SW480 (cell line): ENCODE measurements at places on chromosomes 1 and 21.
A peak's percentile ranks its signal among the peaks of the same experiment; 100 is the strongest.

DNA sequence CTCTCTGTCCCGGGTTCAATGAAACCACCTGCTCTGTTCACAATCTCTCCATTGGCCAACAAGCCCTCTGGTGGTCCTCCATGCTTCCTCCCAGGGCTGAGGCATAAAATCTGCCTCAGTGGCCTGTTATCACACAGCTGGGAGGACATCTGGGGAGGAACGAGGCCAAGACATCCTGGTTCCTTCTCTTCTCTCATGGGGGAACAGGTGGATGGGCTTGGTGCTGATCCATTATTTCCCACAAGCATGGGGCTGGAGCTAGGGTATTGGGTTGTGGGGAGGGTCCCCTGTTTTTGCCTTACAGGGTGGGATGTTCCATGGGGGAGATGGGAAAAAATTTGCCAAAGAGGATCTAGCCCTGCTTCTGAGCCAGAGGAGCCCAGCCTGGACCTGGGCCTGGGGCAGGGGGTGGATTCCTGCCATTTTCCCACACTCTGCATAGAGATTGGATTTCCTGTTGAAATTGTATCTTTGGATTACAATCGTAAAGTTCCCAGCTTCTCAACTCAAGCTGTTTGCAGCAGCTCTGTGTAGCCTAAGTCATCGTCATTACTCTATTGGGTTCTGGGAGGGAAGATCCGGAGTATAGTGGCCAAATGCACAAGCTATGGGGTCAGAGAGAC is 124.7 kb downstream of the NAV1 start:
- no peak for DNase-seq

DNA sequence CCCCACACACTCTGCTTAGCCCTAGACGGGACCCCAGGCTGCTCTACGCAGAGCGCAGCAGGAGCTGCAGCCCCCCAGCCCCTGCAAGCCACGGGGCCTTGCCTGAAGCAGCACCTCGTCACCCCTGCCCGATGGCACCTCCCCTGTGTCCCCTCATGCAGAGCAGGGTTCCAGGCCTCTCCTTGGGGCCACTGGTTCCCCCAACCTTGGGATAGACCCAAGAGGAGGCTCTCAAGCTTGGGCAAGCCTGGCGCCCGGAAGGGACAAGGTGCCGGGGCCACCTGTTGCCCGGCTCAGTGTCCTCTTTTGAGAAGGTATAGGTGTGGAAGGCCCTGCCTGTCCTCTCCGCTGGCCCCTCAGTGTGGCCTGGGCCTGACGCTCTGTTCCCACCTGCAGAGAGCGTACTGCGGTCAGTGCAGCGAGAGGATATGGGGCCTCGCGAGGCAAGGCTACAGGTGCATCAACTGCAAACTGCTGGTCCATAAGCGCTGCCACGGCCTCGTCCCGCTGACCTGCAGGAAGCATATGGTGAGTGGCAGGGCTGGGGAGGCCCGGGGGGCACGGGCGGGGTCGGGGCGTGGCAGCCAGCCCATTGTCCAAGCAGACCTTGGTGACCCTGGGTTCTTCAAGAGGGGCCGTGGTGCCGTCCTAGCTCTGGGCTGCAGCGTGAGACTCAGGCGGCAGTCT is 50.6 kb downstream of the FAAP20 start:
- DNase-seq = no peak

GRCh38 chr21:44898011-44898488 is 22.6 kb downstream of the ITGB2 start:
- no peak for DNase-seq

GRCh38 chr1:18597160-18598042 is 33.2 kb upstream of the PAX7 start:
- peak; percentile 18 for DNase-seq

DNA sequence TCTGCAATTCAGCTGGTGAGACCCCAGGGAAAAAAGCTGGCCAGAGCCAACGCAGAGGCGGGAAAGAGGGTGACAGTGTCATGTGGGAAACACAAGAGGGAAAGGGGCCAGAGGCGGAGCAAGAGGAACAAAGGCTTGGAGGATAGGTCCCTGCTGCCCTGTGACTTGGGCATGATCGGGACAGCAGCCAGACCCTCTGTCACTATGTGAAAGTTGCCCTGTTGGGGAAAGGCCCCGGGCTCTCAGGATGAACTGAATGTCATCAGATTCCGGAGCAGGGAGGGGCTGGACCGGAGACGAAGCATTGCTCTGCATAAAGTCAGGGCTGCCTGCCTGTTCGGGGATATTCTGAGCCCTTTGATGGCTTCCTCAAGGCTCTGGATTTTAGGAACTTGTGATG is 5.7 kb upstream of the ELF3 start:
- no peak for DNase-seq

- DNase-seq = no peak
Measured at GRCh38 chr1:182428043-182428442, 21.9 kb upstream of the RGSL1 start.

GRCh38 chr21:28794371-28794851 is 198.3 kb downstream of the LTN1 start:
- no peak for DNase-seq

DNA sequence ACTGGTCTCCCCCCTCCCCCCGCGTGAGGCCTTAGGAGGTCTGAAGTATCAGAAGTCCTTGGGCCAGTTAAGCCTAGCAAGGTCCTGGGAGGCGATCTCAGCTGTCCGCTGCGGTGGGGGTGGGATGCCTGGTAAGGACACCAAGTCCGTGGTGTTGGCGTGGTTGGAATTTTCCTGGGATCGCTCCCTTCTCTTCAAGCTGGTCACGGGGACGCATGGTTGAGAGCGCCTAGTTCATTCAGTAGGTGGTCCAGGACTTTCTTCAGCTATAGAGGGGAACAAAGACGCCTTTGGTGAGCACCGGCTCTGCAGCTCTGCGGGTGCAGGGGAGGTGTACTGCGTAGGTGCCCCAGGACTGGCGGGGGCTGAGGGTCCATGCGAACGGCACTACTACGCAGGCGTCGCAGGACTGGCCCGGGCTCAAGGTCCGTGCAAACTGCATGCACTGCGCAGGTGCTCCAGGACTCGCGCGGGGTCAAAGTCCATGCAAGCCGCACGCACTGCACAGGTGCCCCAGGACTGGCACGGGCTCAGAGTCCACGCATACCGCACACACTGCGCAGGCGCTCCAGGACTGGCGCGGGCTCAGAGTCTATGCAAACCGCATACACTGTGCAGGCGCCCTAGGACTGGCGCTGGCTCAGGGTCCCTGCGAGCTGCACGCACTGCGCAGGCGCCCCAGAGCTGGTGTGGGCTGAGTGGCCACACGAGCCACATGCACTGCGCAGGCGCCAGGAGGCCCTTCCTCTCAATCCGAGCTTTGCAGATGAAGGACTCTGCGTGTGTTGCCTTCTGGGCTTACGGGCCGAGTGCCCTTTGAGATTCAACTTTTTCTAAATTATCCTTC is 36.6 kb upstream of the HMGN1 start:
- DNase-seq = peak; percentile 89

- no peak for DNase-seq
Measured at GRCh38 chr1:6738987-6739676, 37.5 kb upstream of the DNAJC11 start.

- no peak for DNase-seq
Measured at GRCh38 chr1:229137271-229137670, 133.6 kb upstream of the RAB4A start.

GRCh38 chr1:115910231-115910630 is 66.1 kb upstream of the SLC22A15 start:
- DNase-seq = no peak

- peak; percentile 23 for DNase-seq
Measured at GRCh38 chr1:147641695-147642592, 28.4 kb downstream of the ACP6 start.

GRCh38 chr1:46362158-46362557 is 21.6 kb downstream of the NSUN4 start:
- DNase-seq = no peak

GRCh38 chr21:36926989-36927718 is 39.3 kb downstream of the HLCS start:
- no peak for DNase-seq

DNA sequence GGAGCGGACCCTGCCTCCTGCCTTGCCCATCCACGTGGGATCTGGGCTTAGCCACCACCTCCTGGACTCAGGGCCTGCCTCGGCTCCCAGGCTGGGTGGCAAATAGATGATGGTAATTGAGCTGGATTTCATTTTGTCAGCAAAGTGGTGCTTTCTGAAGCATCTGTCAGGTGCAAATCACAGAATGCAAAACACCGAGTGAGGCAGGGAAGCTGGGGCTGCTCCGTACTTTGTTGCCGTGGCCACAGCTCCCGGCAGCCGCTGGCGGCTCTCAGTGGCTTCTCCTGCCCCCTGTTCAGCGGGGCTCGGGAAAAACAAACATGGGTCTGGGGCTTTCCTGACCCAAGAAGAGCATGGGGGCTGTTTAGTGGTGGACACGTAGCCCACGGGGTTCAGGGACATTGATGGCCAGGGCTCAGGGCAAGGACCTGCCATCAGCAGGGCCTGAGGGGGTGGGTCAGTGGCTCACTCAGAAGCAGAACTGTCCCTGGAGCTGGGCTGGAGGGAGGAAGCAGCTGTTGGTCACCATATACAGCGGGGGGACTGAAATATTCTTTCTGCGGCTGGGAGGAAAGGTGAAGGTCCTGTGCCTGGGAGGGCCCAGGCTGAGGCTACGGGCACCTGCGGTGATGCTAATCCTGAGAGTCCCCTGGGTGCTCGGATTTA is 130.0 kb upstream of the VAMP3 start:
- no peak for DNase-seq

DNA sequence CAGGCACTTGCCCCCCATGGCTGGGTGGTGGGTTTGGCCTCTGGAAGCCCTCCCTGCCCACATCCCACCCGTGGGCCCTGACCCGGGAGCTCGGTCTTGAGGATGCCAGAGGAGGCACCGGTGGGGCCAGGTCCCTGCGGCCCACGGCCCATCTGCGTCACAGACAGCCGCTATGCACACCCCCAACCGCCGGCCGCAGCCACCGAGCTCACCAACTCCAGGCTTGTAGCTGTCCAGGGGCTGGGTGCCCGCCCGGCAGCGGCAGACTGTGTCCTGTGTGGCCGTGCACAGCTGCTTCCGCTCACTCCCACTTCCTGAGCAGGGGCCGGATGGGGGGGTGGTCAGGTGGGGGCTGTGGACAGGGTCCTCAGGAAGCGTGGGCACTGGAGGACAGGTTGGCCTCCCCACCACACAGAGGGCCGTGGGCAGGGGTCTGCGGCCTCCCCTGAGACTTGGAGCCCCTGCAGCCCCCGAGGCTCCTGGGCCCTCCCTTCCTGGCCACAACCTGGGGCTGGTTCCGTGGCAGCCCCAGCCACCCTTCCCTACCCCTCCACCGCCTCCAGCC is 1.1 kb downstream of the TNFRSF4 start:
- peak; percentile 52 for DNase-seq

- no peak for DNase-seq
Measured at GRCh38 chr21:32641710-32642698, 29.8 kb upstream of the CFAP298 start.

DNA sequence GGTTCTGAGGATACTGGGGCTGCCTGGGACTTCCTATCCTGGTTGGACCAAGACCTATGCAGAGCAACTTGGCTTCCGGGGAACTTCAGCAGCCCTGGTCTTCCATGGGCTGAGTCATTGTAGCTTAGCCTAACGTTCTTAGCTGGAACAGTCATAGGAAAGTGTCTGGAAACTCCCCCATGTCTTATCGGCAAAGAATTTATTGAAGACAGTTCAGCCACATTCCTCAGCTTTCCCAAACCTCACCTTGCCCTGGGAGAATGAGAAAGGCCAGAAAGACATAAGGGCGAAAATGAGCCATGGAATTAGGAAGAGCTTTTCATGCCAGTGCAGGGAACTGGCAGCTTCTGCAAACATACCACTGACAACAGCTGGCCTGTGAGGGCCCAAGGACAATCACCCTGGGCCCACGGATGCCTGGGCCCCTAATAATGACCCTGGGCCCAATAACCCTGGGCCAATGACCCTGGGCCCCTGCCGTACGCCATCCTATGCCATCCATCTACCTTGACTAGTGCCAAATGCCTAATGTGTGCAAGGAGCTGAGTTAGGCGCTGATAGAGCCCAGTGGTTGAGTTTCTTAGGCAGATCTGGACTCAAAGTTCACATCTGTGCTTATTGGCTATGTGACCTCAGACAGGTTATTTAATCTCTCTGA is 114.4 kb upstream of the GADD45A start:
- DNase-seq = peak; percentile 38

GRCh38 chr1:218712677-218713076 is 367.5 kb downstream of the TGFB2 start:
- DNase-seq = no peak

- DNase-seq = no peak
Measured at GRCh38 chr1:46173361-46173856, 1.5 kb upstream of the TSPAN1 start.

DNA sequence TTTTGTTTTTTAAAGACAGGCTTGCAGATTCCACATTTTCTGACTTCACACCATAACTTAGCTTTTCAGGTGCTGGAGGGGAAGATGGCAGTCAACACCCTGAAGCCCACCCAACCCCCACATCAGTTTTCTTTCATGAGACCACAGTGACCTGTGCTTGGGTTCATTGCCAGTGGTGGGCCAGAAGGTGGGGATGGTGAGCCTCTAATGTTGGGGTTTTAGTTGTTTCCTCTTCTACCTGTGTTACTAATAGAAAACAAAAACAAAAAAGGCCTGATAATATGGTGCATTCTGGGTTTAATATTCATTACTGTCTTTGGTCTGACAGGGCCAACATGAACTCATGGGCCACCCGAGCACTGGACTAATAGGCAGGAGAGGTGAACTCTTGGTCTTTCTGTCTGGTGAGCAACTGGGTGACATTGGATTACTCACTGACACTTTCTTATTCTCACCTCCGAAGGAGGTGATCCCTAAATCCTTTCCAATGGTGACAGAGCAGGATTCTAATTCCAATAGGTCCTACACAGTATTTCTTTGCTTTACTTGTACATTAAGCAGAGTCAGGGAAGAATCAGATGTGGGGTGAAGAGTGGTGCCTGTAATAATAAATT is 132.8 kb downstream of the CLIC6 start:
- DNase-seq = peak; percentile 43

DNA sequence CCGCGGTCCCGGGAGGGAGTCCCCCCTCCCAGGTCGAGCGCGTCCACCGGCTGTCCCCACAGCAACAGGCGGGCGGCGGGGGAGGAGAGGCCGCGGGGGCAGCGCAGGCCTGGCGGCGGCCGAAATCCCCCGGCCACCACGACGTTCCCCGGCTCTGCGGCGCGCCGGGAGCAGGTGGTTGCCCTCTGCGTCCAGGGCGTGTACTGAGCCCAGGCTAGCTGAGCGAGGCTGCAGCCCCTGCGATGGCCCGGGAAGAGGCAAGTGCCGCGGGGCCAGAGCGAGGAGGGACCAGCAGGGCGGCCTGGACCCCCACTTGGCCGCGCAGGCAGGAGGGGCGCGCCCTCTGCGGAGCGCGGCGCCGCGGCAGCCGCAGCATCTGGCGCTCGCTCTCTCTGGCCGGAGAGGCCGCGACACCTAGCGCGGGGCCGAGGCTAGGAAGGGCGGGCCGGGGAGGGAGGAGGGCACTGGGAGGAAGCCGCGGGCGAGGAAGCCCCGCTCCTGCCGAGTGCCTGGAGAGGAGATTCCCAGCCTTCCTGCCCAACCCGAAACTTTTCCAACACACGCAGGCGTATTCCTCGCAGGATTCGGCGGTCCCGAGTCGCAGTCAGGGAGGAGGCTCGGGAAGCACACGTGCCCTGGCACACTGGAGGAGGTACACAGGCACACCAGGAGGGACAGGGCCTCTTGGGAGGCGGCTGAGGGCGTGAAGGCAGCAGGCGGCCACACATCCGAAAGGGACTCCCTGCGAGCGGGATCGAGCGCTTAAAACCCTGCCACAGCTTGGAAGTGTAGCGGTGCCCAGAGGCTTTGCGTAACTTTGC is 4.9 kb upstream of the PROX1 start:
- DNase-seq = peak; percentile 75
